ENCODE measurements at places on chromosomes 12 and 14. TPM values are rescaled to one million over a fixed set of nuclear protein-coding genes. Genes with fewer than 3 reads are reported as not detected.

ALX1 gene
- 0.80 TPM for total RNA-seq

CAPZA3 gene
- total RNA-seq: not detected

SMIM41 gene
- 0.31 TPM for total RNA-seq

C1RL gene
- 14.7 TPM for total RNA-seq

TDRD9 gene
- total RNA-seq: not detected

TEX52 gene
- not detected for total RNA-seq

KCNJ8 gene
- total RNA-seq: 1.4 TPM

TPH2 gene
- total RNA-seq: 0.90 TPM

GRIP1 gene
- 37.6 TPM for total RNA-seq

TOMM20L gene
- not detected for total RNA-seq

GRCh38 chr12:75774261-75775052 is 257.1 kb downstream of the PHLDA1 start:
- no peak overlapping the region for H3K4me3 ChIP-seq
- no peaks in the 10 kb centered on the region for H3K36me3 ChIP-seq
- no peak for DNase-seq
- no peaks in the 10 kb centered on the region for H3K4me1 ChIP-seq
- H3K27me3 ChIP-seq: no peaks in the 10 kb centered on the region
- no peak overlapping the region for H3K27ac ChIP-seq

GRCh38 chr12:109875572-109876131 is 4.7 kb downstream of the GLTP start:
- no peak for DNase-seq
- no peaks in the 10 kb centered on the region for H3K36me3 ChIP-seq
- peaks cover 6% of the 10 kb centered on the region for H3K4me1 ChIP-seq
- H3K27ac ChIP-seq: no peak overlapping the region
- H3K27me3 ChIP-seq: no peaks in the 10 kb centered on the region

- H3K4me3 ChIP-seq: no peak overlapping the region
- no peaks in the 10 kb centered on the region for H3K27me3 ChIP-seq
- no peaks in the 10 kb centered on the region for H3K36me3 ChIP-seq
- DNase-seq: no peak
Observed at GRCh38 chr14:58668848-58669480, 31.2 kb downstream of the DACT1 start.

DNA sequence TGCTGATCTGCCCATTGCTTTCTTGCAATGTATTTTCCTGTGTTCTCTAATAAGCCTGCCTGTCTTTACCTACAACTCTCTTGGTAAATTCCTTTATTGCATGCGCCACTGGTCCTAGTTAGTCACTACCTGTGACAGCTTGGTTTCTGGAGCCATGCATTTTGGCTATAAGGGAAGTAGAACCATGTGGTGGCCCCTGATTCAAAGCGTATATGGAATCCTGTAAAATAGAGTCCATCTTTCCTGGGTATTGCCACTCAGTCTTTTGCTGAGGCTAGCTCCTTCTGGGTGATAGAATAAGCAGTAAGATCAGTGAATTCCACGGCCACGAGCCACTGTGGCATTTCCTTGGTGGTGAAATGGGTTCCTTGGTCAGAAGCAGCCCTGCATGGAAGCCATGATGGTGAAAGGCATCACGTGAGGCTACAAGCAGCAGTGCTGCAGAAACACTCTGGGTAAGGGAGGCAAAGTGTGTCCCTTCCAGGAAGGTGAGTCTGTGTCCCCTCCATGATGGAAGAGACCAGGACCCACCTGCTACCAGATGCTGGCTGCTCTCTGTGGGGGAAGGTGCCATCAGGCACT is 19.6 kb downstream of the TNFAIP2 start:
- no peak overlapping the region for H3K4me3 ChIP-seq
- H3K4me1 ChIP-seq: peaks cover 5% of the 10 kb centered on the region
- H3K36me3 ChIP-seq: no peaks in the 10 kb centered on the region
- no peak overlapping the region for H3K27ac ChIP-seq
- no peak for DNase-seq

DNA sequence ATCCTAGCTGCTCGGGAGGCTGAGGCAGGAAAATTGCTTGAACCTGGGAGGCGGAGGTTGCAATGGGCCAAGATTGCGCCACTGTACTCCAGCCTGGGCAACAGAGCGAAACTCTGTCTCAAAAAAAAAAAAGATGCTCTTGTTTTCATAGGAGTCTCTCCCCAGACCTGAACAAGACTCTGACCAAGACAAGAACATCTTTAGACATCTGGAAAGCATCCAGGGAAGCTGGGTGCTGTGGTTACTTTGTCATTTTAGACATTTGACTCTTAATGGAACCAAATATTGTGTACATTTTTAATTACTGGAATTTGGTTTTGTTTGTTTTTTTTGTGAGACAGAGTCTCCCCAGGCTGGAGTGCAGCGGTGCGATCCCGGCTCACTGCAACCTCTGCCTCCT is 21.1 kb upstream of the ATF1 start:
- no peak overlapping the region for H3K4me3 ChIP-seq
- DNase-seq: no peak
- no peaks in the 10 kb centered on the region for H3K27me3 ChIP-seq
- H3K4me1 ChIP-seq: no peaks in the 10 kb centered on the region

DNA sequence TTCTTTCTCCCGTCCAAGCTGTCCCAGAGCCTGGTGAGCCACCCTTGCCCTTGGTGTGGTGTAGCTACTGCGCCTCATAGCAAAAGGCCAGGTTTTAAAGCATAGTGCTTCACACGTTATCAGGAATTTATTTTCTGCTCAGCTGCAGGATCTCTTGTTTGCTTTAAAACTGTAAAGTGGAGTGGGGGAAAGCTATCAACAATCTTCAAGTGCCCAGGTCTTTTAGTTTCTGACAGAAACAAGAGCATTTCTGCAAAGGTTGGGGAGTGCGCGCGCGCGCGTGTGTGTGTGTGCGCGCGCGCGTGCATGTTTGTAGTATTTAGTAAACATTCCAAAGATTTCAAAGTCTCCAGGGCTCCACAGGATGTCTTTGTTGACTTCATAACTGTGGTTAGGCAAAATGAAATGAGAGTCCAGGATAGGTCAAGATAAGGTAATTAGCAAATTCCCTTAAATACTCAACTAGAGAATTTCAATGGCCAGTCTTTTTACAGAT is 45.5 kb downstream of the EML1 start:
- H3K36me3 ChIP-seq: no peaks in the 10 kb centered on the region
- H3K27me3 ChIP-seq: no peaks in the 10 kb centered on the region
- peak; percentile 67 for DNase-seq
- H3K4me1 ChIP-seq: peaks cover 2% of the 10 kb centered on the region
- no peak overlapping the region for H3K27ac ChIP-seq

DNA sequence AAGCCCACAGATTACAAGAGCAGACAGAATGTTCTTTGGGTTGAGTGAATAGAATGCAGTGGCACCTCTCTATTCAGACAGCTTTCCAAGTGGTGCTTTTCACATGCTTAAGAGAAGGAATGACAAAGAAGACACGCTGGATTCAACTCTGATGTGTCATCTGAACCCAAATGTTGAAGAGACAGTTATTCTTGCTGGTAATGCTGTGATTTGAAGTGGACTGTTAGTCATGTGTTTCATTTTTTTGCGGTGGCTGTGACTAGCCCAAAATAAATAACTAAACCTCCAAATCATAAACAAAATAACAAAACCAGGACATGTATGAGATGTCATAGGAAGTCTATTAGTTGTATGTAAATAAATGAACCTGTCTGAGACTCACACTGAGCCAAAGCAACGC is 391.8 kb upstream of the PRICKLE1 start:
- no peak overlapping the region for H3K4me3 ChIP-seq
- H3K36me3 ChIP-seq: no peaks in the 10 kb centered on the region
- H3K27me3 ChIP-seq: no peaks in the 10 kb centered on the region

DNA sequence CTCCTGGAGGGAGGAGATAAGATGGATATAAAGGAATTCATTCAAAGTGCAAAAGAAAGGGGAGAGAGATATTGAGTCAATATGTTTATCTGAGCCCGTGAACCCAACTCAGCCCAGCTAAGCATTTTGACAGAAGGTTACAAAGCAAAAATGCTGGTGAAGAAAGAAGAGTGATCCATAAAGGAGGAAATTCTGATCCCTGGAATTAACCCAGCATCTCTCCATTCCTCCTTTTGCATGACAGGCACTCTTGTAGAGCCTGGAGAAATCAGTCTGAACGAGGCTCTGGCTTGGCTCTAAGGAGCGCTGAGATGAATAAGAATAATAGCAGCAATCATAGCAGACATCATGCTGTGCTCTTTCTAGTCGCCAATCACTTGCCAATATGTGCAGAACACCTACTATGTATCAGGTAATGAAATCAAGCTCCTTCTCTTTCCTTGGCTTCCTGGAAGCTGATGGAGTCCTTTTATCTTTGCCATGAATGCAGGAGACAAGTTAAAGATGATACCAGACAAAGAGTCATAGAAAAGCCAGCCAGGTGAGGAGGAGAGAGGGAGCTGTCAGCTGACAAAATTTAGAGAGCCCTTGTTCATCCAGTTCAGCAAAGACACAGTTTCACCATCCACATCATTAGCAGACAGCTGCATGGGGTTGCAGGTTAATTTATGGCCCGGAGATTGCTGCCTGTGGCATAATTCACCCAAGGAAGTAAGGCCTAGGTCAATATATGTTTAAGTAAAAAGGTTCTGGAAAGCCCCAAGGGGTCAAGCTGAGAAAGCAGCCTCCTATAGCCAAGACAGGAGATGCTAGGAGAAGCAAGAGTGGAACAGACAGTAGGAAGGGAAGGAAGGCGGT is 476.5 kb upstream of the TBX3 start:
- DNase-seq: no peak
- no peak overlapping the region for H3K4me3 ChIP-seq
- no peaks in the 10 kb centered on the region for H3K27me3 ChIP-seq
- H3K36me3 ChIP-seq: no peaks in the 10 kb centered on the region
- no peaks in the 10 kb centered on the region for H3K4me1 ChIP-seq
- no peak overlapping the region for H3K27ac ChIP-seq

GRCh38 chr14:103318750-103319419 is 15.2 kb upstream of the EIF5 start:
- peaks cover 17% of the 10 kb centered on the region for H3K4me1 ChIP-seq
- no peaks in the 10 kb centered on the region for H3K27me3 ChIP-seq
- no peak overlapping the region for H3K27ac ChIP-seq

DNA sequence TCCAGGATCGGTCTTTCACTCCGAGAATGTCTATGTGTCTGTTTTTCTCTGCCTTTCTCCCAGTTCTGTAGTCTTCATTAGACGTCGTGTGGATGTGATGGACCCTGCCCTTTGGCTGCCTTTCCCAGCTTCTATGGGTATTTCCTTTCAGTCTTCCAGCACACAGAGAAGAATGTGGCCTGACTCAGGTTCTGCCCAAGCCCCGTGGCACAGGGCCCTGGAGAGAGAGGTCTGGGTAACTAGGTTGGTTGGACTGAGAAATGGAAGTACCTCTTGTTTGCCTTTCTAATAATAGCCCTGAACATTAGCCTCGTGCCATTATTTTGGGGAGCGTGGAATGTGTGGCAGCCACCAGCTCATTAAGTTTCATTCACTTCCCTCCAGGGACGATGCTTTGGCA is 3.8 kb downstream of the FOXJ2 start:
- no peaks in the 10 kb centered on the region for H3K36me3 ChIP-seq
- no peaks in the 10 kb centered on the region for H3K27me3 ChIP-seq
- H3K27ac ChIP-seq: no peak overlapping the region
- no peak for DNase-seq
- peaks cover 37% of the 10 kb centered on the region for H3K4me1 ChIP-seq

DNA sequence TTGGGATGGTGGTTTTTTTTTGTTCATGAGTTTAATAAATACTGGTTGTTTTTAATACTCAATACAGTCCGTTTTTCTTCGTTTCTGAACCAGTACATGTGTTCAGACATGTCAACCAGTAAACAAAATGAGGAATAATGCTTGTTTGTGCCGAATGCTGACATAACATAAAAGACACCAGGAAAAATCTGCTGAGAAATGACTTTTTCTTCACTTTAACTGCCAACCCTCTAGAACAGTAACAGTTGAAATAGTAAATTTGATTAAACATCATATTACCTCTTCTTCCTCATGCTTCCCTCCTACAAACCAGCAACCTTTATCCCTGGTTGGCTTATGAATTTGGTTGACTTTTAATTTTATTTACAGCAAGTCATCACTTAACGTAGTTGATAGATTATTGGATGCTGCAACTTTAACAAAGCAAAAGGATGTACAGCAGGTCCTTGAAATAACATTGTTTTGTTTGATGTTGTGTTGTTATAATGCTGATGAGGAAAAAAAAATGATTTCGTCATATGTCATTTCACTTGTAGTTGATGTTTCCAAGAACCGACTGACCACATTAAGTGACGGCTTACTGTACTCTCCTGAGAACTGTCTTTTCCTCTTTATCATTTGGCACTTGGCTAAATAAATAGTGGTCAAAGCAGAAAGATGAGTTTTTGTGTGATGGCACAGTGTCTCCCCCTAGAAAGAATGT is 340.5 kb downstream of the TMTC2 start:
- no peaks in the 10 kb centered on the region for H3K36me3 ChIP-seq
- H3K4me3 ChIP-seq: no peak overlapping the region
- no peak for DNase-seq
- no peaks in the 10 kb centered on the region for H3K4me1 ChIP-seq
- no peaks in the 10 kb centered on the region for H3K27me3 ChIP-seq
- H3K27ac ChIP-seq: no peak overlapping the region

- no peak overlapping the region for H3K4me3 ChIP-seq
- DNase-seq: no peak
- H3K4me1 ChIP-seq: no peaks in the 10 kb centered on the region
- H3K27ac ChIP-seq: no peak overlapping the region
- H3K36me3 ChIP-seq: no peaks in the 10 kb centered on the region
- H3K27me3 ChIP-seq: no peaks in the 10 kb centered on the region
Observed at GRCh38 chr14:58740379-58740935, 102.7 kb downstream of the DACT1 start.

DNA sequence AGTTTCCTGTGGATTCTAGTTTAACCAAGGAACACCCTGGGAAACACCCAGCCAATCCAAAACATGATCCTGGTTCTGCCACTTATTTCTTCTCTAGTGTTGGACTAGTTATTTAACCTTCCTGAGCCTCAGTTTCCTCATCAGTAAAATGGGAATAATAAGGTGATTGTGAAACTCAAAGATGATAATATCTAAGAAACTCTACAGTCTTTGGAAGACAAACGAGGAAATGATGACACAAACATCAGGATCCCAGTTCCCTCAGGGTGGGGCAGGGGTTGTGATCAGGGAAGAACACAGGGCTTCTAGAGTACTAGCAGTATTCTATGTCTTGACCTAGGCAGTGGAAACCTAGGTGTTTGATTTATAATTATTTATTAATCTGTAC is 18.1 kb upstream of the TMEM106C start:
- no peak overlapping the region for H3K4me3 ChIP-seq
- no peaks in the 10 kb centered on the region for H3K36me3 ChIP-seq
- no peak overlapping the region for H3K27ac ChIP-seq
- H3K4me1 ChIP-seq: peaks cover 15% of the 10 kb centered on the region
- H3K27me3 ChIP-seq: peaks cover 20% of the 10 kb centered on the region

DNA sequence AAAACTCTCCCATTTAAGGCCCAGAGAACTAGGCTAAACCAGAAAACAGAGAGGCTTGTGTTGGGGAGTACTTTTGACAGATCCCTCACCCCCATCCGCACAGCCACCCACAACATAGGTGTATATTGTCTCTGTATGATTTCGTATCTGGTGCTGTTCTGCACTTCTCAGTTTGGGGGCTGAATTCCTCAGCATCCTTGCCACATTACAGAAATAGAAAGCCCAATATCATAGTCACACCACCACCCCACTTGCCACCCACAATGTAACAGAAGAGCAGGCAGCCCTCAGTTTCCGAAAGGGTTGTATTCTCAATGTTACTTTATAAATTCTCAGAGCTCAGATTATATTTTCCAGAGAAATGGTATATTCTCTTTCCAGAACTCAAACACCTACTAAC is 950.9 kb downstream of the DIO2 start:
- no peaks in the 10 kb centered on the region for H3K36me3 ChIP-seq
- H3K4me1 ChIP-seq: no peaks in the 10 kb centered on the region
- H3K27ac ChIP-seq: no peak overlapping the region
- H3K27me3 ChIP-seq: no peaks in the 10 kb centered on the region
- no peak for DNase-seq

Data from H1 (cell line).